Activated CD8-positive, alpha-beta memory T cell treated with anti-CD3 and anti-CD28 coated beads for 4 hours (primary cell): ENCODE measurements at places on chromosomes 6 and 20.

DNA sequence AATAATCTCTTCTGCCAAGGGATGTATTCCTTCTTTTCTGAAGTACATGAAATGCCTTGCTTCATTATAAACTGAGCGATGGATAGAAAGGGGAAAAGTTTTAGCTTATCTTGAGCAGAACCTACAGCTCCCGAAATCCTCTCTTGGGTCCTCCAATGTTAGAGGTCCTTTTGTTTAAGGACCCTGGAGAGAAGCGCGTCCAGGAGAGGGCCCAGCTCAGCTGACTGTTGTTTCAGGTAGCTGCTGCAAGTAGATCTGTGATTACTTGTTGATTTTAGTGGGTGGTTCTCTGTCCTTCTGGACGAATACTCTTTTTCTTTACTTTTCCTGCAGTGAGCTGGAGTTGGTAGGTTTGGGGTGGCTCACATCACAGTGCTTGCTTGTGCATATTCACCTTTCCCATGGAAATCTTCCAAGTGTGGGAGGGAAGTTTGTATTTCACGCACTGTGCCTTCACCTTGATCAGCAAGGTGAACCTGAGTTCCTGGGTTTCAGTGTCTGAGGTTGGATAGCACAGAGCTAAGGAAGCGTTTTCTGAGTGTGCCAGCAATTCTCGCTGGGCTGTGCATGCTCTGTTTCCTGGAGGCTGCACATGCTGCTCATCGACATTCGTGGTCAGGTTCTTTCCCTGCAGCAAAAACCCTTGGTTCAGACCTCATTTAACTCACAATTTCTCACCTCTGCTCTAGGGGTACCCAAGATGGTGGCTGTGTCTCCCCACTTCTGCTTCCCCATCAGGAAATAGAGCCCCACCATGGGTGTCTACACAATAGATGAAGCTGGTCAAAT is 176.3 kb downstream of the JARID2 start:
- no peak for DNase-seq

DNA sequence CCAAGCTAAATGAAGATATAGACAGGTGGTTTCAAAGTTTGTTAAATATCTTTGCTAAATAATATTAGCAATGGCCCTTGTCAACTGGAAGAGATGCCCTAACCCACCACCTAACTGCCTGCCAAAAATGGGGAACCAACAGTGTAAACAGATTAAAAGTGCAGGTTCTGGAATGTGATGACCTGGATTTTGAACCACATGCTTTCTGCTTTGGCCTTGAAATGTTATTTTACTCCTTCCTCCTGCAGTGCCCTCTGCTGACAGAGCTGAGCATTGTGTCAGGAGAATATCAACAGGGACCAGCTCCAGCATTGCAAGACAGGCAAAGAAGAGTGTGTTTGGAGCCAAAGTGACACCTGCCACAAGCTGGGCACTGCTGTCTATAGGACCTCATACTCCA is 226.6 kb downstream of the MYLK4 start:
- no peak for DNase-seq

GRCh38 chr6:55304747-55305146 is 22.5 kb upstream of the GFRAL start:
- DNase-seq, result no peak

- no peak for DNase-seq
Observed at GRCh38 chr6:37340639-37340943, 13.2 kb upstream of the RNF8 start.

DNA sequence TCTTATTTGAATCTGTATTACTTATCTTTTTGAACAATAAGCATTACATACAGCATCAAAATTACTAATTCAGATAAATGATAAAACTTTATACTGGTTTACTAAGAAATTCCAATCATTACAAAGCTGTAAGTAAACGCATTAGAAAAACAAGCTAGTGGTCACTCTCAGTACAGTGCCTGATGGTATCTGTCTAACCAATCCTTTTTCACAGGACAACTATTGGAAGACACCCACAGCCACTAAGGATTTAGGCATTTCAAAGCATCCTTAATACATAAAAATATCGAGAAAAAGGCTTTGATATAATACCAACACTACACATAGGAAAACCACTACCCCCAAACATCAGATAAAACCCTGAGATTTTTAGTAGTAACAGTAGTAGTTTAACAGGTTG is 2.6 kb downstream of the CD164 start:
- DNase-seq, result no peak

GRCh38 chr20:24598346-24598745 is 128.9 kb downstream of the SYNDIG1 start:
- DNase-seq, result no peak

GRCh38 chr6:81668615-81669047 is 83.8 kb downstream of the TENT5A start:
- no peak for DNase-seq

DNA sequence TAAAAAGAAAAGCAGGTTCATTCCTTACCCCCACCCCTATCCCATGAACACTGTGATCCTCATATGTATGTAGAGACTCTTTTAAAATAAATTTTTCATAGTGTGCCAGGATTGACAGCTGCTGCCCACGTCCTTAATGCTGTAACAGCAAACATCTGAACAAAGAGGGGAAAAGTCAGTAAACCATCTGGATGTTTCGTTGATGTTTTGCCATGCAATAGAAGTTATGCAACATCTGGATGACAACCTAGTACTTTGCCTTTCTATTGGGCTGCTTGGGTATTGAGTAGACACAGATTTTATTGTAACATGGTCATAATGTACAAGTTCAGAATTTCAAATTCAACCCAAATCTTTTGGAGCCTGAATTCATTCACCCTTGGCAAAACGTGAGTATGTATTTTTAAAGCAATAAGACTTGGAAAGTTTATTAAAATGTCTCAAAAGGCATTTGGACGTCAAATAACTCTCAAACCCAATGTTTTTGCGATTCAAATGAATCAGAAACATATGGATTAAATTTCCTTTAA is 500.3 kb downstream of the DHX35 start:
- DNase-seq, result no peak

DNA sequence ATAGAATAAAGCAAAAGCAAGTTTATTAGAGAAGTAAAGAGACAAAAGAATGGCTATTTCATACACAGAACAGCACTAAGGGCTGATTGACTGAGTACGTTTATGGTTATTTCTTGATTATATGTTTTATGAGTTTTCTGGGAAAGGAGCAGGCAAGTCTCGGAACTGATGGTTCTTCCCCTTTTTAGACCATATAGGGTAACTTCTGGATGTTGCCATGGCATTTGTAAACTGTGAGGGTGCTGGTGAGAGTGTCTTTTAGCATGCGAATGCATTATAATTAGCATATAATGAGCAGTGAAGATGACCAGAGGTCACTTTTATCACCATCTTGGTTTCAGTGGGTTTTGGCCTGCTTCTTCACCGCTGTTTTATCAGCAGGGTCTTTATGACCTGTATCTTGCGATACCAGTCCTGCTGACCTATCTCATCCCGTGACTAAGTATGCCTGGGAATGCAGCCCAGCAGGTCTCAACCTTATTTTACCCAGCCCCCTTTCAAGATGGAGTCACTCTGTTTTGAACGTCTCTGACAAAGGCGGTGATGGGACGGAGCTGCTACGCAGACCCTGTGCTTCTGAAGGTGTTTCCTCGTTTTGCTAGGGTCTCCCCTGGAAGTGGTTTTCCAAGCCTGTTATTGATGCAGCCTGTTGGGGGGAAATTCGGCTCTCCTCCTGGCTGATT is 45.4 kb upstream of the BMP6 start:
- DNase-seq, result no peak

DNA sequence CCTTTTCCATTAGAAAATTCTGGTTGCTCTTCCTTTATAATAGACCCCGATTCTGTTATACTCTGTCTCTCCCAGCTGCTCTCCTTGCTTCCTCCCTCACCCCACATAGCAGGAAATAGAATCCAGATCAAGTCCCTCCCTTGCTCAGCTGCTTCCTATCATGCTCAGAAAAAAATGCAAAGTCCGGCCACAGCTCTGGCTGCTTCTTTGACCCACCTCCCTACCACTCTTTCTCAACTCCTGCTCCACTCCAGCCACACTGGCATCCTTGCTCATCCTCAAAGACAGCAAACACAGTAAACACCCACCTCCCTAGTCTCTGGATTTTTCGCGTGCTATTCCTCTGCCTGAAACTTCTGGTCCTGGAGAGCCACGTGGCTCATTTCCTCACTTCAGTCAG is 9.1 kb upstream of the SLC22A16 start:
- no peak for DNase-seq

- no peak for DNase-seq
Observed at GRCh38 chr6:126268092-126268491, 71.8 kb upstream of the CENPW start.

DNA sequence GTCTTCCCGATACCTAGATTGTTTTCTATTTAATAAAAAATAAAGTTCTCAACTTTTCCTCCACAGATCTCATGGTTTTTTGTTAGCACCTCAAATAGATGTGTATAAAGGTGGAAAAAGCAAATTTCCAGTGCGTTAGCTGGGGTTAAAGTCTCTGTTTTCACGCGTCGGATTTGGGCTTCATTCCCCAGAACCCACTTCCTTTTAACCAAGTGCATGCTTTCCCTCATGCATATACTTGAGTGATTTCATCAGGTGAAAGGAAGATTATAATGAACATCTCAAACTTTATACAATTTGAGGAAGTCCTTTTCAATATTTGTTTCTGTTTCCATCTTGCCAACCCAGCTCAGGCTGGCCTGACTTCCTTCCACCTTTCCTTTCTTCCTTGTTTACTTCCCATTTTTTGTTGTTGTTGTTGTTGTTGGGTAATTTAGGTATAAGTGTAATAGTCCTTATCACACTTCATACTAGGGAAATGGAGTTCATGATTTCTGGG is 43.9 kb upstream of the GGTLC1 start:
- DNase-seq, result no peak

- DNase-seq, result peak; percentile 63
Observed at GRCh38 chr20:17505636-17506517, 25.3 kb downstream of the BFSP1 start.

DNA sequence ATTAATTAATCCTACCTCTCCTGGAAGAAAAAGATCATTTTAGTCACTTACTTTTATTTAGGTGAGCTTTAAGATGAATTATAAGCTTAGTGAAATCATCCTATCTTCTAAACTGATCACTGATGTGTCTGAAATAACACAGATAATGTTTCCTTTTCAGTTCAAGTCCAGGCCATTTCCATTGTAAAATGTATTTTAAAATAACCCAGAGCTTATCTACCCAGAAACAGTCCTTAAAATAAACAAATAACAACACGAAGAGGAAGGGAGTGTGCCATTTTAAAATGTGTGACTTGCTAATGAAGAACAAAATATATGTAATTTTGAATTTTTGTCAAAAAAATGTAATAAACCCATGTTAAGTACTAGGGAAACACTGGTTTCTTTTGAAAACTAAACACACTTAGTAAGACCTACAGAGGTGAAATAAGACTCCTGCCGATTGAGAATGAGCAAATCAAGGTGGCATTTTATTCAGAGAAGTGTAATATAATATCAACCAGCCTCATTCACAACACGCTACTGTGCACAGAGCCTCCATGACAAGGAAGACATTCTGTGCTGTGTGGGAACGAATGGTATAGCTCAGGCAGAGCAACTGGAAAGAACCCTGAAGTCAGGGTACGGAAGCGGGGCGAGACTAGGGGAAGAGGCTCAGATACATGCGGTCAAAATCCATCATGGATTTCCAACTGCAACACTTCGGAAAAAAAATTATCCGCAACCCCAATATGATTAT is 7.7 kb downstream of the LRP11 start:
- no peak for DNase-seq
